Cortex of kidney (tissue), 1 donor: ENCODE measurements at places on chromosomes 1 and 21.

GRCh38 chr1:241034203-241034936 is 322.6 kb downstream of the RGS7 start:
- no peak for DNase-seq

DNA sequence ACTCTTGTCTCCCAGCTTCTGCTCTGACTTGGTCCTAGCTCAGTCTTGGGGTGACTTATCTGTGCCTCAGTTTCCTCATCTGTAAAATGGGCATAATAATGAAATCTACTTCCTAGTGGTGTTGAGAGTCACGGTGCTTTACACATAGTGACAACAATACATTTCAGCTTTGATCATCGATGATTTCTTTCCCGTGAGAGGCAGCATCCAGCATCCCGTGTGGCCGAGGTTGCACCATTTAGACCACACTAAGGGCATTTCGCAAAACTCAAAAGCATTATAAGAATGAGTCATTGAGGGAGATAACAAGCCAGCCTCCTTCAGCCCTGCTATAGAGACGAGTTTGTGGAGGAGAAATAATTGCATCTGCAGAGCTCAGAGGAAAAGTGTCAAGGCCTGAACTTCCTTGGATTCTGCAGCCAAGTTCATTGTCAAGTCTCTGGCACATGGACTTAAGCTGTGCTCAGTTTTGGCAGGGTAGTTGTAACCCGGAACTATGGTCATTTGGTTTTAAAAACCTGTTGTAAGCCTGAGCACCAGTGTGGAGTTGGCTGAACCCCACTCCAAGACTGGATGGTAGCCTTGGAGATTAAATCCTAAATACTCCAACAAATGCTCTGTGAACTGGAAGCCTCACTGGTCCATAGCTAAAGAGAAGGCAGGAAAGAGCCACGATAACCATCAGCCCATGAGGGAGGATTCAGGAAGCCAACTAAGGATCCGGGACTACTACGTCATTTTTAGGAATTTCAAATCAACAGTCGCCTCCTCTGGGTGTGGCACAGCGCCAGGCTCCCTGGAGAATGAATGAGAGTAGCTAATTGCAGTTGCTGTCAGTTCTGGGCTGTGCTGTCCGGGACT is 64.2 kb downstream of the TCP10L start:
- no peak for DNase-seq

DNA sequence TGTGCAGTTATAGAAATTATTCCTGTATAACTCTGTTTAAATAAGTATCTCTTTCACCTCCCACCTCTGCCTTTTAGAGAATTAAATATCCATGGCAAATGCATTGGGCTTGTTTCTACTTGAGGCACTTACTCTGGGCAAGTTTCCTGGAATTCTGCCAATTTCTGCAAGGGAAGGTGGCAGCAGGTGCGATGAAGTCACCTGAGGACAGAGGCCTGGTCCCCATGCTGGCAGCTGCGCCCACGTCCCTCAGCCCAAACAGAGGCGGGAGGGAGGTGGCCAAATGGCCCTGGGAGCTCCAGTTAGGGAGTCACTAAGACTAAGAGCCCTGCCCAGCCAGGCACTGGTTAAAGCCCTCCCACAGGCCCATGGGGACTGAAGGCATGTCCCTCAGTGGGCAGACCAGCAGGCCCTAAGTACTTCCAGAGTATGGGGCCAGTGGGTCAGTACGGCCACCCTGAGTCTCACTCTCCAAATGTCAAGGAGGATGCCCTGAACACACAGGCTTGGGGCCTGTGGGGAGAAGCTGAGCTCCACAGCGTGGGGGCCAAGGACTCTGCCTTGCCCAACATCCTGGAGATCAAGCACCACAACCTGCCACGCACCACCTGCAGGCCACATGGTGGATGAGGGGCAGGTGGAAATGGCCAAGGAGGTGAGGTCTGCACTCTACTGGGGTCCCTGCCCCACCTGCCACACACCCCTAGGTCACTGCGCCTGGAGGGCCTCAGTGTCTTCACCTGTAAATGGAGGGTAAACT is 19.4 kb downstream of the ACOT7 start:
- DNase-seq, result no peak

DNA sequence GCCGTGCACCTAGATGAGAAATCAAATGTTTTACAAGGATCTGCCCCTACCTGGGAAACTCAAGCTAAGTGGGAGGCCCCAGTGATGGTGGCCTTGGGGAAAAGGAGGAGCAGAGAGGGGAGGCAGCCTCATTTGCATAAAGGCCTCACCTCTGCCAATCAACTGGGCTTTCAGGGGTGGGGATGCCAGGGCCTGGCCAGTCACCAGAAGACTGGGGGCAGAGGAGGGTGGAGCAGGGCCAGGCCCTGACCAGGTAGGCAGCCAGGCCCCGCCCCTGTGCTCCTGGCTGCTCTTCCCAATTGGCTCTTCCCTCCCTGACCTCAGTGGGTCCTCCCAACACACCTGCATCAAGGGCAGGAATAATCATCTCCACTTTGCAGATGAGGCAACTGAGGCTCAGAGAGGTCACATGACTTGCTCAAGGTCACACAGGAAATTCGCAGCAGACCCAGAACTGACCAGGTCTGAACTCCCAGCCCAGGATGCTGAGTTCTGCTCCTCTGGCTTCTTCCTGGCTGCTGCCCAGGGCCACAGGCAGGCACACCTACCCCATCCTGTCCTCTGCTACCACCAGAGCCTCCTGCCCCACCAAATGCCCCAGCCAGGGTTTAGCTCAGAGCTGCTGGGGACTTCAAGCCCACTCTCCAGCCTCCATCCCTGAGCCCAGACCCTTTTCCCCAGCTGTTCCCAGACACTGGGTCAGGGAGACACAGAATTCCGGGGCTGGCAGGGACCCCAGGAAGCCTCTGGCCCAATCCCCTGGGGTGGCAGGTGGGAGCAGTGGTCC is 677.9 kb downstream of the MATN1 start:
- DNase-seq, result no peak

DNA sequence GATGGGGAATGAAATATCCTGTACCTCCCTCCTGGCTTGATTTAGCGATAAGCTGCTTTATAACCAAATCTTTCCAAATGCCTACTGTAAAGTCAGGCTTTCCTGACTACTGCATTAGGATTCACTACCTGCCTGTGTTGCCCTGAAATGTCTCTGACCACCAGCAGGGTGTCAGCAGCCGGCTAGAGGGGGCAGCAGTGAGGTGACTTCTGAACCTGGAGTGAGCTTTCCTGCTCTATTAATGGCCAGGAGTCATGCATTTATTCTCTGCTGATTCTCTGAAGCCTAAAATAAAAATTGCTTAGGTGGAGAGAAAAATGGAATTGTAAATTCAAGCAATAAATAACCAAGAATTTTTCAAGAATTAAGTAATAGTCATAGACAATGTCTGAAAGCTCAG is 2.5 kb downstream of the BACE2 start:
- DNase-seq, result no peak

DNA sequence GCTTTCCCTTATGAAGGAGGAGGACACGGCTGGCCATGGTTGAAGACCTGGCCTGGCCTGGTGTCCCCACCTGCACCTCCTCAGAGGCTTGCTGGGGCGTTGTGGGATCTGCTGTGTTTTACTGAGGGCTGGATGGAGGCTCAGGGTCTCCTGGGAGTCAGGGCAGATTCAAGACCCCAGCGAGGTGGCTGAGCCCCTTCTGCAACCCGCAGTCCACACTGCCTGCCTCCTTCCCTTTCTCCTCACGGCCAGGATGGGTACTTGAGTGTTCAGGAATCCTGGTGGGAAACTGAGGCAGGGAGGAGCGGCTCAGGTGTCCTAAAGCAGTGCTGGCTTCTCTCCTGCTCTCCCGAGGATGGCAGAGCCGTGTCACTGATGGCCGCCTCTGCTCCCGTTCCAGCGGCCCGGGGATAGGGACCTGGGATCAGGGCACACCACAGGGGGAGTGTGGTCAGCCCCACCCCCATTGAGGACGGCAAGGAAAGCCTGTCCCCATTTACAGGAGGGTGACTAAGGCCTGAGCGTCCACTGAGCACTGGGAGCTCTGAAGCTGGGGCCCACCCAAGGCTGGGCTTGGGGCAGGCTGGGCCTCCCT is 47.5 kb downstream of the TRPM2 start:
- DNase-seq, result no peak

- DNase-seq, result no peak
These were observed 49.5 kb upstream of the CD46 start for GRCh38 chr1:207702317-207702716.

DNA sequence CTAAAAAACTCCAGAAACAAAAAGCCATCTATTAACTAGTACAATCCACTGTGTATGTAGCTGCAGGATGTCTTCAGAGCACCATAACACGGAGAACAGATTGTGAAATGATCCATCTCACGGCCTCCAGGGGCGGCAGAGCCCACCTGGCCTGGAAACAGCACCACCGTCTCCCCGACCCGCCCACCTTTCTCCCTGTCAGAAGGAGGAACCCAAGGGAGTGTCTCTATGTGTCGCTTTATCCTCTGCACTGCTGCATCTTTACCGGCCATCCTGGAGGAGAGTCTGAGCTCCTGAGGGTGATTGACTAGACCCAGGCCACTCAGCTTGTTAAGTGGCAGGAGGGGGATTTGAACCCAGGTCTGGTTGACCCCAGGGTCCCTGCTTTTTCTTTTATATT is 405.0 kb downstream of the MATN1 start:
- DNase-seq, result no peak

DNA sequence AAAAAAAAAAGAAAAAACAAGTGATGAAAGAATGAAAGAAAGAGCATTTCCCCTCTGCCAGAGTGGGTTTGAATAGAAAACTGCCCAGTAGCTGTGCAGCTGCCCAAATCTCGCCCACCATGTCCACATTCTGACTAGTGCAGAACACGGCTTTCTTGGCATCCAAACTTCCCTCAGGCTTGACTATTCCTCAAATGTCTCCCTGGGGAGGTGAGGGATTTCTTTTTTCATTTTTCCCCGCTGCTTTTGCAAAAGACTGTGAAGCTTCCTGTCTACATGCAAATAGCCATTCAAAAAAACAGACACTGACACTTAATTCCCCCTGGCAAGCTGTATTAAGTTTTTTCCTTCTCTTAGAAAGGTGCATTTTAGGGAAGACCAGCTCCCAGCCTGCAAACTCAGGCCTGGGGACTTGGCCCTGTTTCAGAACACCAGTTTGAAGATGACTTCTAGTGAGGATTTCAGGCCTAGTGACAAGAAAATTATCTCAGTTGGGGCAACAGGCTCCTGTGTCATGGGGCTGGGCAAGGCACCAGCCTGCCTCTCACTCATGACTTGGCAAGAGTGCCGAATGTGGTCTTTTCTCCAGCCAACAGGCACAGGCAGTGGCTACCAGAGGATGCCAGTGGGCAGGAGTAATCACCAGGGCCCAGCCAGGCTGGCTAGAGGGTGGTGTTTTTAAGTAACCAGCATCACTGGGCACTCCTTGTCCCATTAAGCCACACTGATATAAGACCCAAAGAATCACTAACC is 178.1 kb upstream of the NFIA start:
- DNase-seq, result no peak

- DNase-seq, result no peak
These were observed 61.2 kb upstream of the TRABD2B start for GRCh38 chr1:48058135-48059025.

DNA sequence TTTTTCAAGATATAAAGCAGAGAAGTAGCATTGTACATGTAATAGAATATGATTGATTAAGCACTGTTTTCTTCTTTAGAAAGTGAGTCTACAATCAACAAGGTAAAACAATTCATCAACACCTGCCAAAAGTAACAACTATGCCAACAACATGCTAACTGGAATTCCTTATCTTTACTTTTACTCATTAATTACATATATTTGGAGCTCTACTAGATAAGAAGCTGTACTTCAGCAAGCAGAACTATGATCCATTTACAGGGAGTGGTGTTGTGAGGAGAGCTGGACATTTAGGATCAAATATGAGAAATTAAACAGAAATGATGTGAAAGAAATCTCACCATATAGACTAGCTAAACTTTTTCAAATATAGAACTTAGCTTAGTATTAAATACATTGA is 51.0 kb downstream of the RGS2 start:
- DNase-seq, result no peak
